ENCODE measurements at places on chromosomes 12 and 14.

DNA sequence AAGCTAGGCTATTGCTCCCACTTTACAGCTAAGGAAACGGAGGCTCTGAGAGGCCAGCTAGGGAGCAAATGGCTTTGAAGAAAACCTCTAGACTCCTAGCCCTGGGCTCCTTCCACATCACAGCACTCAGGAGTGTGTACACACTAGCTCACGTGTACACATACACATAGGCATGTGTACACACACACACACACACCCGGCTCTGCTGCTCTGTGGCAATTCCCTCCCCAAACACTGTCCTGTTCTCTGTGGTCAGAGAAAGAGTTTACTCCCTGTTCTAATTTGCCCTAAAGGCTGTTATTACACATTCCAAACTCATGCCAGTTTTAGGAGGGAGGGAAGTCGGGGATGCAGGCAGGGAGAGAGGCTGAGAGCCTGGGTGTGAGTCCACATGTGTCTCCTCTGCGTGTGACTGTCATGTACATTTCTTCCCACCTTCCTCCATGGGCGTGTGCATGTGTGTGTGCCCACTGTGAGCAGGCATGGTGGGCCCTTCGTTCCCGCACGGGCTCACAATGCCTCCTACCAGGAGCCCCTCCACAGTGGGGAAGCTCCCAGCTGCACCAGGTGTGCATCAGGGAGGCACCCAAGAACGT lies 14.2 kb downstream of the TRPV4 start:
- DNase-seq, result no peak

GRCh38 chr12:103515341-103515740 lies 19.6 kb upstream of the C12orf42 start:
- DNase-seq, result no peak

GRCh38 chr14:64444984-64445845 lies 20.1 kb upstream of the AKAP5 start:
- peak; percentile 12 for DNase-seq

GRCh38 chr14:103427485-103428443 lies 42.5 kb downstream of the MARK3 start:
- DNase-seq, result no peak

GRCh38 chr12:92608151-92609091 lies 94.4 kb upstream of the PLEKHG7 start:
- no peak for DNase-seq

DNA sequence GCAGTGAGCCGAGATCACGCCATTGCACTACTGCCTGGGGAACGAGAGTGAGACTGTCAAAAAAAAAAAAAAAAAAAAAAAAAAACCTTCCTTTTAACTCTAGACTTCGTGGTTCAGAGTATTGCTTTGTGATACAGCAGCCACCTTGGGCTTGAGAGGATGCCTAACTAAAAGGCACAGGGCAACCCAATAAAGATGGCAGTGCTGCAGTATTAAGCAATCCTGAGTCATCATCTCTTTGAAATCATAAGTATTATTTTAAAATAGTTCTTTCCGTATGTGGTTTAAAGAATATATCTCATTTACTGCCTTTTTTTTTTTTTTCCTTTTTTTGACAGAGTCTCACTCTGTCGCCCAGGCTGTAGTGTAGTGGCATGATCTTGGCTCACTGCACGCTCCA lies 116.1 kb downstream of the PLEKHA5 start:
- DNase-seq, result no peak
